Activated CD4-positive, CD25-positive, alpha-beta regulatory T cell (primary cell): ENCODE measurements at places on chromosomes 5 and 9.

DNA sequence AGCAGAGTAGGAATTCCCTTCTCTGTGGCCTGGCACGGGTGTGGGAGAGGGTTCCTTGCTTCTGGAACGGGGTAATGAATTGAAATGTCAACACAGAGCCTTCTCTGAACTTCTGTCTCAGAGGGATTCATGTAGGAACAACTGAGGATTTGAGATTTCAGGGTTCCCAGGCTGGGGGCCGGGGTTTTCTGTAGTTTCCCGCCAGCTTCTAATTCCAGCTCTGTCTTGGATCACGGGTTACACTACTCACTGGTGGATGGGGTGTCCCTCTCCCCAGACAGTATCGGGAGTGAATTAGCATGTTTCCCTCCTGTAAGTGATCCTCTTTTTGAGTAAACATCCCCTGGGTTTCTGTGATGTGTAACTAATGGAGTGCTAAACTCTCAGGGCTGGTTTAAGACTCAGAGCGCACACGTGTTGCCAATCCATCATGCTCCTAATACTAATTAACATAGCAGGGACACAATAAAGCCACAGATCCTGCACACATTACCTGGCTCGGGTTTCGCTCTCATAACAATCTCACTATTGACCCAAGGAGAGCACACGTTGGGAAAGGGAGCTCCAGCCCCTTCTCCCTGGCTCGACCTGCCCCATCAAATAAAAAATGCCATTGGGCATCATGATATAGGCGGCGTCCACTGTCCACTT, 18.1 kb upstream of the DMRT2 start:
- DNase-seq = no peak

DNA sequence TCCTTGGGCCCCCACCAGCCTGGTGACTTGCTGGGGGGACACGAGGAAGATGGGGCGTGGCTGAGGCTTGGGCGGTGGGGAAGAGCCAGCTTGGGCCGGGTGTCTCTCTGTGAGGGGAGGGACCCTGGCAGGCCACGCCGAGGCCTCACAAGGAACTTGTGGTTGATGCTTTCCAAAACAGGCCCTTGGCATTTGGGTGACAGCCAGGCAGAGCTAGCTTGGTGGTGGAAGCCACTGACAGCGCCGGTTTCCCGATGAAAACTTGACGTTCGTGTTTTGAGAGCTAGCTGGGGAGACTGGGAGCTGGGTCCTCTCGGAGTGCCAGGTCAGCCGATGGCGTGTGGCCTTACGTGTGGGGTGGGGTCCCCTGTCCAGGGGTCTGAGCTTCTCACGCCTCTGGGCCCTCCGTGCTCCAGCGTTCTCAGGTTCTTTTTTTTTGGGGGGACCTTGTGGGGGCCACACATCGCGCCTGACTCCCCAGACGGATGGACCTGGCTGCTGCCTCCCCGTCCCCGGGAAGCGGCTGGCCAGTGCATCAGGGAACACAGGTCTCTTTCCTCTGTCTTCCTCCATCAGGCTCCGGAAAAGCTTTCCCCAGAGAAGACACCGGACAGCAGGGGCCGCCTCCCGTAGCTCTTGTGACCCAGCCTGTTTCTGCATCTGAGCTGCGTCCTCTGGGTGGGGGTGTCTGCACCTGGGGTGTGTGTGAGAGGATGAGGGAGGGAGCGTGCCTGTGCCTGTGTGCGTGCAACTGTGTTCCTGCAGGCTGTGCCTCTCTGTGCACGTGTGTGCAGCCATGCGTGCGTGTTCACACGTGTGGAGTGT, 129.3 kb upstream of the LPCAT1 start:
- no peak for DNase-seq

DNA sequence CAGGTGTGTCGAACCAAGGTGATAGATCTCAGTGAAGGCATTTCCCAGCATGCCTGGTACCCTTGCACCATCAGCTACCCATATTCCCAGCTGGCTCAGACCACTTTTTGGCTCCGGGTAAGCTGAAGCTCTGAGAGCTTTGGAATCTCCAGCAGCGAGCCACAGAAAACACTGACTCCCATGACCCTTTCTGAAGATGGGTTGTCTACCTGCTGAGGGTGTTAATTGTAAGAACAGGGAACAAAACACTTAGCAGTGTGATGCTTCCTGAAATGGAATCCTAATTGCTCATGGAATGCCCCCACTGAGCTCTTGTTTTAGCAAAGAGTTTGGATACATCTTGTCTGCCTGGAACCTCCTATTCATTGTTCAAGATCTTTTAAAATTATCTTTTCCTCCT, 177.7 kb downstream of the PAPPA start:
- DNase-seq = no peak

GRCh38 chr9:70040376-70040903, 3.2 kb upstream of the MAMDC2 start:
- no peak for DNase-seq

GRCh38 chr5:79712741-79713140, 23.1 kb downstream of the CMYA5 start:
- no peak for DNase-seq

DNA sequence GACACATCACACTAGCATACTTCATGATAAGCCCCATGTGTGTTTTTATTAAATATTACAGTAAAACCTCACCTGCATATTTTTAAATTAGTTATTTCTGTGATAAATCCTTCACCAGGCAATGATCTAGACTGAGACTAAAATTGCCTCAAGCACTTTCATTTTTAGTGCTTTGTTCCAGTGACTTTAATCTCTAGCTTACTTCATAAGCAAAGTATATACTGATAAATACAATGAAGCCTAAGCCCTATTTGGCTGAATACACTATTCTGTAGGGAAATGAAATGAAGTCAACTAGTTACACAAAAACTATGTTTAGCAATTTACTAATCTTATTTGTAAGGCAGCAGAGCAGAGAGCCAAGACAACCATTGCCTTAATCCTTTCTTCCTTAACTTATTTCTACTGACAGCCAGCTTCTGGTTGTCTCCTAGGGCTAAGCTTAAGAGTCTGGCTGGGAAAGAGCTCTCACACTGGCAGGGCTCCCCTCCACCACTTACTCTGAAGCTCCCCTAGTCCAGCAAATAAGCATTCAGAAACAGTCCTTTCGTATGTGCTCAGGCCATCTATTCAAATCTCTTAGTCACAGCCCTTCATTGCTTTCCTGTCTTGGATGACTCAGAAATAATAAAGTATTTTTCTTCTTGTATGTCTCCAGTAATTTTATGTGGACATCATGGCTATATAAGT, 31.4 kb upstream of the MTAP start:
- no peak for DNase-seq

DNA sequence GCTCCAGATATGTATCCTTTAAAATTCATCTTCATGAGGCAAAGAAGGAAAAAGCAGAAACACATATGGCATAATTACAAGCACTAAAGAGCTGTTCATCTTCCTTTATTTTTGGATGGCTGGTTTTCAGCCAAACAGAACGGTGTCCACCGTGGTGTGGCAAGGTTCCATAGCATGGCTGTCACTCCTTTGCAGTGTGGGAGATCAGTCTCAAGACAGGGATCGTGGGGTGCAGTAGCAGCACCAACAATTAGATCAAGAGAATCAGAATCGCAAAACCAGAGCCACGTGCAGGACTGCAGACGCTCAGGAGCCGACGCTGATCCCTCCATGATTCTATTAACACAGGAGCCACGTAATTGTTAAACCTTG, 79.5 kb downstream of the SEMA4D start:
- DNase-seq = no peak

DNA sequence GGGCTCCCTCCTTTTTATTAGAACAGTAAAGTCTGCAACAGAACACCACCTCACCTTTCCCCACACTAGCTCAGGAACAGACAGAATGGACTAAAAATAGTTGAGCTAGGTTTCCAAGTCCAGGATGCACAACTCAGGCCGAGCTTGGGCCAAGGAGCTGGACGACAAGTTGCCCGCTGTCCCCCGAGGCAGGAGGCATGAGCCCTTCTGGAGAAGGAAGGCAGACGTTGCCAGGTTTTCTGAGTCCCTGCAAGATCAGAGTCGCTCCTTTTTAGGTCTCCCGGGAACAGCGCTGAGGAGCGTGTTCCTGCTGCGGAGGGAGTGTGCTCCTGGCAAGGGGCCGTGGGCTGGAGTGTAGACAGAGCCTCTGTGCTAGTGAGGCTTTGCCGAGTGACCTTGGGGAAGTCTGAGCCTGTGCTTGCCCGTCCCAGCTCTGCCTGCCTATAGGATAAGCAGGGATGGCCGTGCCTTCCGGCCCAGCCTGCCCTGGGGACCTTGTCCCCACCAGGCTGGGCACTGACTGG, 121.6 kb downstream of the WNK2 start:
- DNase-seq = no peak

DNA sequence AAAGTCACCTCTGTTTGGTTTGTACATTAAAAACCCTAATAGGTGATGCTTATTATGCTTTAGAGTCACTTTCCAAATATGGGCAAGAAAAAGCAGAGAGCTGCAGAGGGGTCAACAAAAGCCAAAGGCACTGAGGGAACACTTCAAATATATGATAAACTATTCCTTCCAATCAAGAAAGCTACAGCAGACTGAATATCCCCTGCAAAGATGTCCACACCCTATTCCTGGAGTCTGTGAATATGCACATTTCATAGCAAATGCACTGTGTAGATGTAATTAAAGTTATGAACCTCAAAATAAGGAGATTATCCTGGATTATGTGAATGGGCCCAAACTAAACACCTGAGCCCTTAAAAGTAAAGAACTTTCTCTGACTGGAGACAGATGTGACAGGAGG, 74.3 kb downstream of the ABCA1 start:
- no peak for DNase-seq
